ENCODE measurements at places on chromosomes 3 and 15. TPM values are rescaled to one million over a fixed set of nuclear protein-coding genes. Genes with fewer than 3 reads are reported as not detected.

- peak; percentile 41 for DNase-seq
These were observed 7.7 kb upstream of the OSBPL11 start for GRCh38 chr3:125602752-125603649.

DNA sequence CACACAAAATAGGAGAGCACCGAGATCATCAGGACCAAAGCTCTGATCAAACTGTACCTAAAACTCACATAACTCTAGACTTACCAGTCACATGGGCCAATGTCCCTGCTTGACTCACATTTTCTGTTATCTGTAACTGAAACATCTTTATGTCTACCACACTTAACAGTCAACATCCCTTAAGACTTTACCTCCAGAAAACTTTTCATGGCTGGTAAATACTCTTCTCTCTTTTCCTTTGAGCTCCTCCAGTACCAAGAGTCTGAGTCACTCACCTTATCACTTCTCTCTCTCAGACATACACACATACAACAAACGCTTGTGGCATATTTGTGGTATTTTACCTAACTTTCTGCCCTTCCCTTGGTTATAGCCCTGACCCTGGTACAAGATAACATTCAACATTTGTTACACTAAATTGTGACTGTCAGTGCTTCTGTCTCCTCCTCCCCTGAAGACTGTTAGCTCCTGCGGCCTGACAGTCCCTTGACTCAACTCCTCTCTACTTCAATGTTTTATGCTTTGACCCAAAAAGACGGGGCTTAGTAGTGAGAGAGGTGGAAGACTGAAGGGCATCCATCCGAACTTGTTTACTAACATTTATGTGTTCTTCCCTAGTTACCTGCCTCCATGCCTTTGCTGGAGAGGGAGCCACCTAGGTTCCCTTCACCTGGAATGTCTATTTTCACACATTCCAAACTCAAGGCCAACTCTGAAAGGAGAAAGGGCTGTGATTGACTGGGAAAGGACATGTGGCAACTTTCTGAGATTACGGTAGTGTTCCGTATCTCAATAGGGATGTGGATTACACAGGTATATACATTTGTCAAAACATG lies 3.7 kb upstream of the EFHB start:
- DNase-seq: no peak

GRCh38 chr3:29152379-29152778 lies 128.5 kb upstream of the RBMS3 start:
- no peak for DNase-seq

Gene CCR9
- 0.48 TPM for total RNA-seq

Gene CD200
- 13.2 TPM for total RNA-seq

Gene VEPH1
- total RNA-seq: 11.6 TPM

Gene UROC1
- total RNA-seq: 0.48 TPM

Gene ST6GAL1
- total RNA-seq: 44.1 TPM

Gene SLC12A1
- 33.5 TPM for total RNA-seq
